HFFc6 (cell line): ENCODE measurements at places on chromosomes 1 and 21. TPM values are rescaled to one million over a fixed set of nuclear protein-coding genes. Genes with fewer than 3 reads are reported as not detected.

GRCh38 chr1:98368995-98369394 lies 292.5 kb upstream of the SNX7 start:
- DNase-seq, result no peak
- H3K36me3 ChIP-seq, result peaks cover 5% of the 10 kb centered on the region
- H3K4me1 ChIP-seq, result peaks cover 21% of the 10 kb centered on the region
- H3K4me3 ChIP-seq, result no peak overlapping the region
- H3K27me3 ChIP-seq, result no peaks in the 10 kb centered on the region

- H3K27ac ChIP-seq, result no peak overlapping the region
- no peak for DNase-seq
- no peaks in the 10 kb centered on the region for H3K36me3 ChIP-seq
Observed at GRCh38 chr1:76723949-76724348, 143.3 kb upstream of the ST6GALNAC5 start.

- peaks cover 28% of the 10 kb centered on the region for H3K4me1 ChIP-seq
- peak; percentile 79 for DNase-seq
- H3K27ac ChIP-seq, result peak overlapping the region; percentile 67
- H3K4me3 ChIP-seq, result peak overlapping the region; percentile 5; the same call in 1 of the 2 replicates
- H3K27me3 ChIP-seq, result no peaks in the 10 kb centered on the region; the same call in 1 of the 2 replicates
Observed at GRCh38 chr1:16088996-16089395, 15.5 kb upstream of the FAM131C start.

GRCh38 chr1:223726380-223727001 lies 14.2 kb downstream of the CAPN2 start:
- H3K4me3 ChIP-seq, result peak overlapping the region; percentile 88
- H3K27me3 ChIP-seq, result peaks cover 14% of the 10 kb centered on the region
- DNase-seq, result peak; percentile 91
- peaks cover 96% of the 10 kb centered on the region for H3K4me1 ChIP-seq

- no peak overlapping the region for H3K27ac ChIP-seq
- DNase-seq, result no peak
- H3K27me3 ChIP-seq, result no peaks in the 10 kb centered on the region; the same call in 1 of the 2 replicates
- no peak overlapping the region for H3K4me3 ChIP-seq
- H3K4me1 ChIP-seq, result peaks cover 18% of the 10 kb centered on the region
Observed at GRCh38 chr1:235211517-235211916, 50.5 kb upstream of the RBM34 start.

- no peak for DNase-seq
- H3K4me3 ChIP-seq, result no peak overlapping the region
- H3K36me3 ChIP-seq, result peaks cover 27% of the 10 kb centered on the region
- no peaks in the 10 kb centered on the region for H3K27me3 ChIP-seq
- no peaks in the 10 kb centered on the region for H3K4me1 ChIP-seq
Observed at GRCh38 chr1:86731416-86731815, 27.0 kb downstream of the SH3GLB1 start.

- H3K27me3 ChIP-seq, result peaks cover 33% of the 10 kb centered on the region
- H3K4me3 ChIP-seq, result no peak overlapping the region
- no peaks in the 10 kb centered on the region for H3K36me3 ChIP-seq
- no peak overlapping the region for H3K27ac ChIP-seq
Observed at GRCh38 chr1:17080880-17081279, 27.0 kb upstream of the SDHB start.

DNA sequence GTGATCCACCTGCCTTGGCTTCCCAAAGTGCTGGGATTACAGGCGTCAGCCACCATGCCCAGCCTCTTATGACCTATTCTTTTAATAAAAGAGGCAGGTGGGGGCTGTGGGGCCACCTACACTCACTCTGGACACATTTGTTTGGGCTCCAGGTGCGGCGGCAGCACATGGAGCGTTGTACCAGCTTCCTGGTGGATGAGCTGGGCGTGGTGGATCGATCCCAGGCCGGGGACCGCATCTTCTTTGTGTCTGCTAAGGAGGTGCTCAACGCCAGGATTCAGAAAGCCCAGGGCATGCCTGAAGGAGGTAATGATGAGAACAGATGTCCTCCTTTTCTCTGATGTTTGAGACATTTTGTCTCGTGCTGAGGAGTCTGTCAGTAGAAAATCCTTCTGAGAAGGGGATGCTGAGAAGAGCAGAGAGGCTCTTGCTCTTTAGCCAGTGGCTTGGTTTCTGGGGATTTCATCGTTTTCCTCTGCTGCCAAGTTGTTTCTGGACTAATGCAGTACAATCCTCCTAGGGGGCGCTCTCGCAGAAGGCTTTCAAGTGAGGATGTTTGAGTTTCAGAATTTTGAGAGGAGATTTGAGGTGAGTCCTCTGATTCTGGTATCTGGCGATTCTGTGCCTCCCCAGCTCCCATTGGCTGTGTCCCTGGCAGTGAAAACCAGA lies 17.9 kb upstream of the MIIP start:
- peaks cover 11% of the 10 kb centered on the region for H3K4me1 ChIP-seq
- H3K27ac ChIP-seq, result no peak overlapping the region
- no peak for DNase-seq

- no peak overlapping the region for H3K4me3 ChIP-seq
- peaks cover 4% of the 10 kb centered on the region for H3K36me3 ChIP-seq
- peaks cover 26% of the 10 kb centered on the region for H3K4me1 ChIP-seq
- H3K27ac ChIP-seq, result no peak overlapping the region
- H3K27me3 ChIP-seq, result no peaks in the 10 kb centered on the region; the same call in none of the 2 replicates
- DNase-seq, result no peak
Observed at GRCh38 chr1:230153641-230154296, 86.7 kb downstream of the GALNT2 start.

DNA sequence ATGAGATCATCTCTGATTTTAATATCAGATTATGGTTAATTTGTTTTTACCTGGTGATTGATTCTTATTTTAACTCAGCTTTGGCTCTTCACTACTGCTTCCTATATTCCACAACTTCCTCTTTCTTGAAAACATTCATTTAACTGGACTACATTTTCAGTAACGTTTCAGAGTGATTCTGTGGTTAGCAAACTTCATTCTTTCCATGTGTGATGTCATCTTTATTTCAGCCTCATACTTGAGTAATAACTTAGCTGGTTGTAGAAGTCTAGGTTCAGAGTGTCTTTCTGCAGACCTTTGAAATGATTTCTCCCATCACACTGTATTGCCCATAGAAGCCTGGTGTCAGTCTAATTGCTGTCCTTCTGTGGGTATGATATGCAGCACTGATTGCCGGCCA lies 36.0 kb upstream of the SLC35F3 start:
- no peak overlapping the region for H3K27ac ChIP-seq
- H3K36me3 ChIP-seq, result peaks cover 7% of the 10 kb centered on the region; the same call in 1 of the 2 replicates
- H3K27me3 ChIP-seq, result peaks cover 2% of the 10 kb centered on the region; the same call in 1 of the 2 replicates
- no peaks in the 10 kb centered on the region for H3K4me1 ChIP-seq

DNA sequence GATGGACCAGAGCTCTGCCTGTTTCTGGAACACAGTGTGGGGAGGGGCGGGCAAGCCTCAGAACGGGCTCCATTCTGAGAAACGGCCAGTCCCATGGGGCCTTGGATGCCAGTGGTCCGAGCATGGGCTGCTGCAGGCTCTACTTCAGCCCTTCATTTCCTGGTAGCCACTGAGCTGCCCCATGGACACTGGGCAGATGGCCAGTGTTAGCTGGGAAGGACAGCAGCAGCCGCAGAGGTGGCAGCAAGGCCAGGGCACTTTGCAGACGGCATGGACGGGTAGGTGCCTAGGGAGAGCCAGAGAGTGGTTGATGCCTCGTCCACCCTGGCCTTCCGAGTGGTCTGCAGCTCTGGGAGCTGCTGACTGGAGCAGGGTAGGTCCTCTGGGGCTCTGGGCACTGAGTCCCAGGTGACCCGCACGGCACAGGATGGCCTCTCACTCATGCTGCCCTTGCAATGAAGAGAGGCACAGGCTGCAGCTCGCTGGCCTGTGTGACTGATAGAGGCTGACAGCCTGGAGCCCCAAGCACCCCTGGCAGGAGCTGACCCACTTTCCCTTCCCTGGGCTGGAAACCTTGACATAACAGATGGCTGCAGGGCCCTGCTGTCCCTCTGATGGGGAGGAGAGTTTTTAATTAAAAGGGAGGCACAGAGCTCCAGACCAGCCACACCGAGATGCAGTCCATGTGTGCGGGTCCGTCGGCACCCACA lies 87.7 kb upstream of the COL6A1 start:
- H3K27me3 ChIP-seq, result peaks cover 28% of the 10 kb centered on the region
- no peak overlapping the region for H3K4me3 ChIP-seq
- no peak overlapping the region for H3K27ac ChIP-seq
- H3K36me3 ChIP-seq, result no peaks in the 10 kb centered on the region

DNA sequence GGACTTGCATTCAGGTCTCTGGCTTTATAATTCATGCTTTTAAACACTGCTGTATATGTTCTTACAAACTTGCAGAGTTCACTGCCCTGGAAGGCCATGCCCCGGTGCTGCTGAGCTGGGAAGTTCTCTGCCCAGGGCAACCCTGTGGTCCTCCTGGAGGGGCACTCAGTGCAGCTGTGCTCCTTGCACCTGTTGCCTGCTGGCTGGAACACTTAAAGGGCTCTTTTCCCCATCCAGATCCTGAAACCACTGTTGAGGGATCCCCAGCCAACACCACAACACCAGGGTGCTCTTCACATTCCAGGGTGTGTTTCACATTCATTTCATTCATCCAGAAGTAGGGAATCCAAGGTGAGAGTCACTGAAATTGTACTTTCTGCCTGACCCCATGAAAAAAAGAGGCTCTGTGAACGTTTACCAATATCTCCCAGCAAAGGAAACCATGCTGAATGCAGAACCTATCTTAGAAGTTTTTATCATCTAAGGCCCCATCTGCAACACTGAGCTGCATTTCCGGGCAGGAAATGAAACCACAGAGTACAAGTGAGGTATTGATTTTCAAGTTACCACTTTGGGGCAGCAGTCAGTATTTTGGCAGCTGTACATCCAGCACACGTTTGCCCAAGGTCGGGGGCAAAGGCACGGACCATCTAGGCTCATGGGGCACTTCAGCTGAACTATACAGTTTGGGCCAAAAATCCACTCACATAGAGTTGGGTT lies 16.4 kb upstream of the KIAA0040 start:
- H3K4me3 ChIP-seq, result no peak overlapping the region
- no peak overlapping the region for H3K27ac ChIP-seq
- H3K4me1 ChIP-seq, result no peaks in the 10 kb centered on the region
- H3K27me3 ChIP-seq, result no peaks in the 10 kb centered on the region
- DNase-seq, result no peak

DNA sequence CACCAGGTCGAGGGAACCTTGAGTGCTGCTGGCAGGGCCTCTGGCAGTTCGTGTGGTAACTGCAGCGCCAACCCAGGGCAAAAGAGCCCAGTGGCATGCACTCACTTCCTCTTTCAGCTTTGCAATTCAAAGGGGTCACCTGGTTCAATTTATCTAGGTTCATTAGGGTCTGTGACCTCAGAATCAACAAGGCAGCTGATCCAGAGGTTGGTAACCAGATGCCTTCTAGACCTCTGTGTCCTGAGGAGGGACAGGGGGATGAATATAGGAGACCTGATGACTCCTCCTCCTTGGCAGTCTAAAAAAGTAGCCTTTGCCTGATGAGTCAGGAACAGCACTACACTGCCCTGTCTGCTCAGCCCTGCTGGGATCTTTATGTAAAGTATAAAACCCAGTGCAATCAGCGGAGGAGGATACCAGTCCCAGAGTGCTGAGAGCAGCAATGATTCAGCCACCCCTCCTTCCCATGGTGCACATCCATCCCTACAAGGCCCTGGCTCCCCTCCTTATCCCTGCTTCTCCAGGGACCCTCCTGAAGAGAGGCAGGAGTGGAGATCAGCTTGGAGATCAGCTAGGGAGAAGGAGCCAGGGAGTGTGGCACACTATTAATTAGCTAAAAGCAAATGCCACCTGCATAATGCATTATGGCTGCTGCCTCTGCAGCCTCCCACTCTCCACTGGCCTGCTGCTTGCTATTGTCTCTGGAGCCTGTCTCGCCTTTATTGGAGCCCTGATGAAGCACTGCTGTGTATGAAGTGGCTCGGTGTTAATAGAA lies 11.2 kb upstream of the FMOD start:
- no peak overlapping the region for H3K27ac ChIP-seq
- peaks cover 50% of the 10 kb centered on the region for H3K27me3 ChIP-seq
- DNase-seq, result peak; percentile 66
- H3K4me1 ChIP-seq, result peaks cover 13% of the 10 kb centered on the region; the same call in 1 of the 2 replicates
- no peak overlapping the region for H3K4me3 ChIP-seq

DNA sequence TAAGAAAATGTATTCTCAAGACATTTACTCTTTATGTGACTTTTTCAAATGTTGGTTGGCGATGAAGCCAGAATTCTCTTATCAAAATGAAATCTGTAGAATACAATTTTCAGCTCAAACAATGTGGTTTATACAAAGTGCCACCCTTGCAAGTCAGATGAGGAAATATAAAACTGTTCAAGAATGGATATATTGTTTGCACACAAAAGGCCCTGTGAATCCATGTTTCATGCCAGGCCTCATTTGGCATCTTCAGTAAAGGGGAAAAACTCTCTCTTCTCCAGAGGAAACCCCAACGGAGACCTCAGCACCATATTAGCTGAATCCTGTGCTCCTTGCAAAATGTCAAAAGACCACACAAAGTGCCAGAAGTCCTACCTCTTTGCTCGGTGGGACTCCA lies 310.4 kb downstream of the RRAGC start:
- H3K4me1 ChIP-seq, result no peaks in the 10 kb centered on the region
- H3K27me3 ChIP-seq, result peaks cover 1% of the 10 kb centered on the region; the same call in 1 of the 2 replicates
- no peak overlapping the region for H3K27ac ChIP-seq
- no peaks in the 10 kb centered on the region for H3K36me3 ChIP-seq
- no peak overlapping the region for H3K4me3 ChIP-seq
- no peak for DNase-seq

DNA sequence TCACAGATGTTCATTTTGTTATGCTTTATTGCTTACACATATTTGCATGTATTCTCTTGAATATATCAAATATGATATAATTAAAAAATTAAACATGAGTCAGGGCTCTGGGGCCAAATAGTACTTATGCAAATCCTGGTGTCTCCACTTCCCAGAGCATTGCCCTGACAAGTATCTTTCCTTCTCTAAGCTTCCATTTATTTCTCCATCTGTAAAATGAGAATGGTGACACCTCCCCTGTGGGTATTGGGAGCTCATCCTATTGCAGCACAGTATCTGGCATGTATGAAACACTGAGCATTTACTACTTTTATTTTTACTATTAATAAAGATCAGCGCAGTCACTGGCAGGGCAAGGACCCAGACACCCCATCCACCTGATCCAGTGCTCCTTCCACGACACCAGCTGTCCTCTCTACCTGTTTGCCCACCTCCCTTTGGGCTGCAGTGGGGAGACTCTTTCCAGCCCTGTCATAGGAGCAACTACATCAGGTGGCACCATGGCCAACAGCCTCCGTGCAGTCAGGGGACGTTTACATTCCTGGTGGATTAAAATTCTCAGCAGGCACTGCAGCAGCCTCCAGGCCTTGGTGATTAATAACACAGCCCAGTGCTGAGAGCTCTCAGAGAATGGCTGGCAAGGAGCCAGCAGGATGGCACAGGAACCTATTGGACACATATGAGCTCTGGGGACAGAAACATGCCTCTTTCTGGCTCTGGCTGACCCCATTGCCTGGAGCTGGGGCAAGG lies 113.0 kb downstream of the DMRTB1 start:
- H3K36me3 ChIP-seq, result peaks cover 2% of the 10 kb centered on the region
- DNase-seq, result peak; percentile 84
- peaks cover 9% of the 10 kb centered on the region for H3K4me1 ChIP-seq
- H3K27ac ChIP-seq, result peak overlapping the region; percentile 58; the same call in 1 of the 2 replicates

GRCh38 chr1:58361134-58361533 lies 185.4 kb downstream of the OMA1 start:
- no peak for DNase-seq
- H3K27ac ChIP-seq, result no peak overlapping the region

The CD48 gene
- total RNA-seq, result not detected in 2 replicates

The GJB5 gene
- 0.77 TPM in 1 of 3 replicates, not detected in the others for total RNA-seq

The NHLH1 gene
- not detected in 3 replicates for total RNA-seq

The RPE65 gene
- total RNA-seq, result not detected in 3 replicates

The PTGS2 gene
- 59.2 and 164 TPM in 2 replicates for total RNA-seq

The TMEM54 gene
- 25.8 to 31.2 TPM (median 31.1 TPM) in 3 replicates for total RNA-seq

The SH3D21 gene
- total RNA-seq, result 2.7 and 3.5 TPM in 2 replicates

The BEND5 gene
- not detected in 3 replicates for total RNA-seq

The ZZZ3 gene
- 47.1 to 47.8 TPM (median 47.8 TPM) in 3 replicates for total RNA-seq

The RXFP4 gene
- not detected in 3 replicates for total RNA-seq

The SYT2 gene
- total RNA-seq, result not detected in 3 replicates
